ENCODE measurements at places on chromosomes 12 and 14. TPM values are rescaled to one million over a fixed set of nuclear protein-coding genes. Genes with fewer than 3 reads are reported as not detected.

- peak; percentile 70 for DNase-seq
Measured at GRCh38 chr14:58637391-58638230, at the start of gene DACT1. DACT1 (plus strand) TSS chr14:58637962; CDS start chr14:58638203, 241 bp downstream.

GRCh38 chr12:11855983-11856374, 206.5 kb downstream of the ETV6 start:
- no peak for DNase-seq

DNA sequence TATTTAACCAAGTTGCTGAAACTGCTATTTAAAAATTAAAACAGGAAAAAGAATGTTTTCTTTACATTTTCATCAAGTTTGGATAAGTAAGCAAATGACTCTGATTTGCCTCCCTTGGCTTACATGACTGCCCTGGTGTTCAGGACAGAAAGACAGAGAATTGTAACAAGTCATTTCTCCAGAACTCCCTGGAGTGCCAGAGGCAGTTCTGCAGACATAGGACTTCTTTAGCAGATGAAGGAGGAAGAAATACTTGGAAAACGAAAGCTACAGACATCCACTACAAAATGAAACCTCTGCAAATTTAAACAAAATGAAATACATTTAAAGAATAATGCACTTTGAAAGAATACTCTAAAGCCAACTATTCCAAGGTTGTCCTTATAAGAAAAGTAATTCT, 253.9 kb downstream of the LRFN5 start:
- no peak for DNase-seq

DNA sequence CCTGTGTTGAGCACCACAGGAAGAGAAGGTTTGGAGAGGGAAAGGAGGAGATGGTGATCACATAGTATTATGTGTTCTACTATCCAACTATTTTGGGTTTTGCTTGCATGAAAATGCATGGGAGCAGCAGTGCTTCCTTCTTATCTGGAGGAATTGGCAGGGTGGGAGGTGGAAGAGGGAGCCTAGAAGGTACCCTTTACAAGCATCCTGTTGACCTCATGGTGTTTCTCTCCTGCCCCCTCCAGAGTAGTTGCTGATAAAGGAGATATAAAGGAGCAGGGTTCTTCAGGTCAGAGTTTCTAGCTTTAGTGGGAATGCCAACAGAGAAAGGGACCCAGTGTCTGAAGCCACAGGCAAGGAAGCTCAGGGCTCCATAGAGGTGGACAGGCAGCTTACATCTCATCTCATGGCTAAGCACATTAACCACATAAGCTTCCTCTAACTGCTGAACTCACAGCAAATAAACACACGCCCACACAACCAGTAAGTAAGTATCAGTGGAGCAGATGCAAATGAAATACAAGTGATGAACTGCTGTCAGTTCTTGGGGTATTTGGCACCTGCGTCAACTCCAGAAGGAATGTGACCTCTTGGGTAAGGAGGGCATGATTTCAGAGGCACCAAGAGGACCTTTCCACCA, 174.2 kb upstream of the SLC38A2 start:
- no peak for DNase-seq

Gene RFX4
- total RNA-seq, result not detected

- no peak for DNase-seq
Measured at GRCh38 chr14:63229330-63230059, 25.3 kb downstream of the RHOJ start.

DNA sequence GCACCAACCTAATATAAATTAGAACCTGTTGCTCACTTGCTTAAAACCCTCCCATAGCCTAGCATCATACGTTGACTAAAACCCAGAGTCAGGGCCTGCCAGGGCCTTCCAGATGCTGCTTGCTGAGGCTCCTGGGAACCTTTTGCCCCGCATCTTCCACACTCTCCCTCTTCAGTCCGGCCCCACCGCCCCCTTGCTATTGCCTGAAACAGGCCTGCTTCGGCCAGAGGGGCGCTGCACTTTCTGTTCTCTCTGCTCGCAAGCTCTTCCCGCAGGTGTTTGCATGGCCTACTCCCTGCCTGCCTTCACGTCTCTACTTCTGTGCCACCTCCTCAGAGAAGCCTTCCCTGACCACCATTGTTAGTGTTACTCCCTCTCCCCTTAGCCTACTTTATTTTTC, 13.7 kb upstream of the TCTN2 start:
- no peak for DNase-seq

DNA sequence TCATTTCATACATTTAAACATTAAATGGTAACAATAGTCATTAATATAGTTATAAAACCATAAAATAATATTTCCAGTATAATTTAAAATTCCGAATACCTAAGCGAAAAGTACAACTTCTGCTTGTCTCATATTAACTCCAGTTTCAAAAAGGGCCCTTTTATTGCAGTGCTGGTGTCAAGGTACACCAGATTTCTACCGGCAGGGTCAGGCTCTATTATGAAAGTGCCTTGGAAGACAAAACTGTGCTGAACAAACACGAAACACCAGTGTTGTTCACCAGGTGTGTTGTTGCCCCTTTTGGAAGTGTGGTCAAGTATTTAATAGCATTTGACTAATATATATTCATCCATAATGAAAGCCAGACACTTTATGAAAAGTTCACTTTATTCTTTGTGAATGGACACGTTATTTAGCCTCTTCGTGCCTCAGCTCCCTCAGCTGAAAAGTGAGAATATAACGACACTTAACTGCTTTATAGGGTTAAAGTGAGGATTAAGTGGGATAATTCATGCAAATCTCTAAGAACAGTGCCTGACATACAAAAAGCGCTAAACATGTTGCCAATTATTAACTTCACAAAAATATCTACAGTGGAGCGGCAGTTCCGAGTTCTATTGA, 20.3 kb upstream of the GNS start:
- DNase-seq, result no peak

GRCh38 chr12:87603727-87604126, 425.5 kb downstream of the C12orf50 start:
- DNase-seq, result no peak

- DNase-seq, result no peak
Measured at GRCh38 chr12:27966870-27967269, 5.7 kb downstream of the PTHLH start.

DNA sequence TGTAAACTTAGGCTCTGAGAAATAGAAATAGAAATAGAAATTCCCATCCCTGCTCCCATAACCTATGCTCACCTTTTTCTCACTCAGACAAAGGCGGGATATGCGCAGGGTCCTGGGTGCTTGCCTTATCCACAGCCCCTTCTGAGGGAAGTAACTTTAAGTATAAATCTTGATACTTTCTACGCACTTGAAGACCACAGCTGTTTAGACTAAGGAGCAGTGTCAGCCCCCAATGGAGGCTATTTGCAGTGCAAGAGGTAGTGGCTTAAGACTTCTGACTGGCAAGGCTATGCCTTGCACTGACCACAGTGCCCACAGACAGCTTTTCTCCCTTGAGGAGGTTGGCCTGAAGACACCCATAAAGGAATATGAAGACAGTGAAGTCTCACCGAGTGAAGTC, 35.2 kb downstream of the ASCL1 start:
- DNase-seq, result no peak

- DNase-seq, result no peak
Measured at GRCh38 chr14:67477926-67478799, 10.4 kb downstream of the TMEM229B start.

GRCh38 chr12:103832048-103832997, 8.7 kb downstream of the NT5DC3 start:
- no peak for DNase-seq

DNA sequence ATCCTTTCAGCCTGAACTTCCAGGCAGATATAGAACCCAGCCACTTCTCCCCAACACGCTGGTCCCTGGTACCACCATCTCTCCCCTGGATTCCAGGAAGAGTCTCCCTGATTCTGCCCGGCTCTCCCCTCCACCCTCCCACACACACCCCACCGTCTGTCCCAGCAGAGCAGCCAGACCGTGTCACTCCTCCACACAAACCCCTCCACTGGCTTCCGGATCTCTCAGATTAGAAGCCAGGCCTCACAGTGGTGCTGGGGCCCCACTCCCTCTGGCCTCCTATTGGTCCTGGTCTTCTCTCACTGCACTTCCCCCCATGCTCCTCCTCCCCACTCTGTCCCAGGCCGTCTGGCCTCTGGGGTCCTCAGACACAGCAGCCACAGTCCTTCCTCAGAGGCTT, 52.4 kb upstream of the CDKN3 start:
- no peak for DNase-seq

DNA sequence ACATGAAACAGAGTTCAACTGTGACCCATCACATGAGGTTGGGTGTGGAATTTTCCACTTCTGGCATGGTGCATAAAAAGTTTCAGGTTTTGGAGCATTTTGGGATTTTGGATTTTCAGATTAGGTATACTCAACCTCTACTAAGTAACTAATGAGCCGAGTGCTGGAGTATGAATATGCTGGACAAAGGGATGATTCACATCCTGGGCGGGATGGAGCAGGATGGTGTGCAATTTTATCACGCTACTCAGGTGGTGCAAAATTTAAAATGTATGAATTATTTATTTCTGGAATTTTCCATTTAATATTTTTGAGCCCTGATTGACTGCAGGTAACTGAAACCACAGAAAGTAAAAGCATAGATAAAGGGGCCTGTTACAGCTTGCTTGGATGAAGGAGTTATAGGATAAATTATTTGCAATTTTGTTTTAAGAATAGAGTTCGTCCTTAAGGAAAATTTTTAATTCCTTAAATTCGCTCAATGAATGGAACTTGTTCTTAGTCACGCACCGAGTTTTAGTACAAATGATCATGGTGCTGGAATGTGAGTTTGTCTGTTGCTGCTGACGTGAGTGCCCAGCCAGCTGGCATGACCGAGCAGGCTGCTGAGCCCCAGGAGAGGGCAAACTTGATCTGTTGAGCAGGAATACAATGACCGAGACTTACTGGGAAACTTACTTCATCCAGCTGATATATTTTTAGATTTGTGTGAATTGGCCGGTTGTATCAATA, 176.3 kb downstream of the ESR2 start:
- DNase-seq, result peak; percentile 73

GRCh38 chr12:57010627-57011247, 4.4 kb upstream of the ZBTB39 start:
- no peak for DNase-seq

Gene APOF
- not detected for total RNA-seq

- no peak for DNase-seq
Measured at GRCh38 chr12:15633201-15633600, 156.0 kb downstream of the EPS8 start.

Gene ERH
- total RNA-seq, result 115 TPM

Gene DLGAP5
- total RNA-seq, result not detected

Gene TSFM
- 52.8 TPM for total RNA-seq

Gene PTPN21
- 20.3 TPM for total RNA-seq

Gene ANO2
- 5.7 TPM for total RNA-seq
